Activated CD4-positive, alpha-beta T cell treated with anti-CD3 and anti-CD28 coated beads, Interleukin-2, amount 10 ng/mL, durations not matched to agents 7 days and 5 days (primary cell): ENCODE measurements at places on chromosomes 5 and 9.

DNA sequence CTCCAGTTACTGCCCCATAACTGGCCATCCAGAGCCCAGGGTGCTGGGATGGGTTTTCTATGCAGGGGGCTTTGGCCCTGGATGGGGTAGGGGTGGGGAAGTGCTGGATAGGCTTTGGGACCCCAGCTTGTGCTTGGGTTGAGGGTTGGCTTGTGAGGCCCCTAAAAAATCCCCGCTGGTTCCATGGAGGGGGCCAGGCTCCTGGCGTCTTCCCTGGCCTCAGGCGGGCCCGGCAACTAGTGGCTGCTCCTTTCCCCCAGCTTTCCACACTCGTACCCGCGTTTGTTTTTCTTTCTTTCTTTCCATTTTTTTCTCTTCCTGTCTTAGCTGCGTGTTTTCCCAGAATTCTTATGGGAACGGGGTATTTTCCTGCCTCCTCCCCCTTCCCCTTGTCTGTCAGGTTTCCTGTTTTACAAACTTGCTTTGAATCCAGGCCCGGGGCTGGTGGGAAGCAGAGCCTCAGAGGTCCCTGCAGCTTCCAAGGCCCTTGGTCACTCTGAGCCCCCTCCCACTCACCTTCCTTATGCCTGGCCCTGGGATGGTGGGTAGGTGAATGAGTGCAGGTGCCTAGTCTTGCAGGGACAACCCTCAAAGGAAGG lies 40.2 kb downstream of the RGS3 start:
- no peak for DNase-seq

GRCh38 chr5:1521671-1522600 lies 1.8 kb downstream of the LPCAT1 start:
- DNase-seq: no peak

GRCh38 chr5:76705574-76705973 lies 10.4 kb upstream of the F2R start:
- DNase-seq: no peak

GRCh38 chr9:119801311-119801710 lies 432.1 kb upstream of the BRINP1 start:
- DNase-seq: no peak

DNA sequence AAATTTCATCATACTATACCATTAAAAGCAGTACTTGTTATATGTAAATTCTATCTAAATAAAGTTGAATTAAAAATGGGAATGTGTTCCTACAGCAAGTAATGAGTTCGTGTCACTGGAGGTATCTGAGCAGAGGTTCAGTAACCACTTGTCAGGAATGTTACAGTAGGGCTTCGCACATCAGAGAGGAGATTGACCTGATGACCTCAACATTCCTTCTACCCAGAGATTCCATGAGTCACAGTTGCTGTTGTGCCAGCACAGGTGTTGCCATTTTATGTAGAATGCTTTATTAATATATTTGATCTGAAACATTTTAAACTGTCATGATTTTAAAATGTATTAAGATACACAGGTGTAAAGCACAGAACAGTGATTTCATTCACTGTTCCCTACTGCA lies 60.3 kb downstream of the STX17 start:
- DNase-seq: no peak

- DNase-seq: no peak
Measured at GRCh38 chr5:123125962-123126732, 37.1 kb downstream of the PRDM6 start.

DNA sequence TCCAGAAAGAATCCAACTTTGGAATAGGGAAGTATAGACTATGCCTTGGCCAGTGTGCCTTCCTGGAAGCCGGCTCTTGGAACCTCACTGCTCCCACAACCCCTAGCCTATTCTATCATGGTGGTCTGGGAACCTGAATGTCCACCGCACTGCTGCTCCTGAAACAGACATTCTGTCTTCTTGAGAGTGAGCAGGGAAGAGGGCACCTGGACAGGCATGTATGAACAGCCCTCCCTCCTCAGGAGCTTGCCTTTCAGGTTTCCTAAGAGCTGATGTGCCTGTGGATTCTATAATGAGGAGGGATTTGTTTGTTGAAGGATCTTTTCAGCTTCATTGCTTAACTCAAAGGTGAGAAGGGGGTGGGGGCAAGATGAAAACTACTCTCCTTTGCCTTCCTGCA lies 55.1 kb upstream of the XPA start:
- DNase-seq: no peak

DNA sequence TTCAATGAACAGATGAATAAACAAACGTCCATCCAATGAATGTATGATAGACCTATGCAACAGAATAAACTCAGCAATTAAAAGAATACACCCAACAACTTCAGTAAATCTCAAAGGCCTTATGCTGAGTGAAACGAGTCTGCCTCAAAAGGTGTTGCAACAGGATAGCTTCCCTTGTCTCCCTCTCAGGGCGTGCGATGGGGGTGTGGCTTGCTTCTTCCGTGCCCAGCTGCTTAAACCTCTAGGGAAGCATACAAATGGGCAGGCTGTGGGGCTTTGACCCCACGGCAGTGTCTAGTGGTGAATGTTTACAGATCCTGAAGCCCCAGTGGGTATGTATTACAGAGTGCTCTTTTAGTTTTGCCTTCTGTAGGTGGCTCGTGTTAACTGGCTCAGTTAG lies 87.0 kb upstream of the CCL21 start:
- no peak for DNase-seq

GRCh38 chr5:135977375-135977928 lies 22.7 kb upstream of the LECT2 start:
- DNase-seq: peak; percentile 37

- no peak for DNase-seq
Measured at GRCh38 chr9:81661339-81661738, 28.0 kb downstream of the TLE1 start.

DNA sequence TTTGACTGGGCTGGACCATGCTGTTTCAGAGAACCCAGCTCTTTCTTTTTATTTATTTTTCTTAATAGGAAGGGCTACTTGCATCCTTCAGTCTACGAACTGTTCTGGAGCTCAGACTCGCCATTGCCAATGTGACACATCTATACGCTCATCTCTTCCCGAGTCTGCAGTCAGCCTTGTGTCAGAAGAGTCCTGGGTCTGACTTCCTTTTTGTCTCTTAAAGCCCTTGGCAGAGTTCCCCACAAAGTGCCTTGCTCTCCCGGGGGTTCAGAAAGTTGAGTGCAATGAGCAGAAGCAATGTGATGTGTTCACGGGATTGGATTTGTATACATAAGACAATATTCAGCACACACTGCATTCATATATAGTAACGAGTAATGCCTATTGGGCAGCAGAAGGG lies 140.4 kb downstream of the ATPSCKMT start:
- DNase-seq: no peak

DNA sequence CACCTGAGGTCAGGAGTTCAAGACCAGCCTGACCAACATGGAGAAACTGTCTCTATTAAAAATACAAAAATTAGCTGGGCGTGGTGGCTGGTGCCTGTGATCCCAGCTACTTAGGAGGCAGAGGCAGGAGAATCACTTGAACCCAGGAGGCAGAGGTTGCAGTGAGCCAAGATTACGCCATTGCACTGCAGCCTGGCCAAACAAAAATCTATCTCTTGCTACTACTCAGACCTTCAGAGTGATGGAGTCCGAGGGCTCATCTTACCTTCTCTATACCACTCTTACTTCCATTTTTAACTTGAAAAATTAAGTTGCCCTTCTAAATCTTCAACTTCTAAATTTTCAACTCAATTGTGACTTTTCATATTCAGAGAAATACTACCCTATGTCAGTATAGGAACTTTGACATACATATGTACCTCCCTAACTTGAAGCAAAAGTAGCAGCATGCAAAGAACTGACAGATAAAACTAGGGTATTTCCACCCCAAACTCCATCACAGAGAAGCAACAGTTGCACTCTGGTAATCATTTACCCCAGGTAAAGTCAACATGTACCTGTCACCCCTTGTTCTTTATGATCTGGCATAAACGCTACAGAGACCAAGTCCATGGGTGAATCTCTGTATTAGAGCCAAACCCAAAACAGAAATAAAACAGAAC lies 11.4 kb downstream of the ZFAND5 start:
- no peak for DNase-seq

DNA sequence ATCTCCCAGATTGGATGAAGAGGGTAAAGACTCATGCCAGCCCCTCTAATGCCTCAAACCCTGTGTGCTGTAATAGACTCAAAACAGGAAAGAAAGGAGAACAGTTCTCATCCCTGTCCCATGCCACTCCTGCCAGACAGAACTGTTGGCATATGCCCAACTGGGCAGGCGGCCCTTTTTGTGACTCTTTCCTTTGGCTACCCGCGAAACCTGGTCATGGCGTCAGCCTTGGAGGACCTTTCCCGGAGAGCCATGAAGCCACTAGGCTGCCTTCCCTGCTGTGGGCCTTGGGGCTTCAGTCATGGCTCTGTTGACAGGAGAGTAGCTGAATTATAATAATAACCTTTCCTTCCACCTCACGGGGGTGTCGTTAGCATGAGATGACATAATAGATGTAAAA lies 75.9 kb upstream of the SEMA6A start:
- DNase-seq: no peak

- no peak for DNase-seq
Measured at GRCh38 chr5:112742424-112742823, 4.7 kb downstream of the APC start.

GRCh38 chr9:76637416-76637815 lies 126.8 kb upstream of the PCA3 start:
- DNase-seq: no peak

GRCh38 chr9:89097219-89097618 lies 81.4 kb downstream of the SHC3 start:
- no peak for DNase-seq

DNA sequence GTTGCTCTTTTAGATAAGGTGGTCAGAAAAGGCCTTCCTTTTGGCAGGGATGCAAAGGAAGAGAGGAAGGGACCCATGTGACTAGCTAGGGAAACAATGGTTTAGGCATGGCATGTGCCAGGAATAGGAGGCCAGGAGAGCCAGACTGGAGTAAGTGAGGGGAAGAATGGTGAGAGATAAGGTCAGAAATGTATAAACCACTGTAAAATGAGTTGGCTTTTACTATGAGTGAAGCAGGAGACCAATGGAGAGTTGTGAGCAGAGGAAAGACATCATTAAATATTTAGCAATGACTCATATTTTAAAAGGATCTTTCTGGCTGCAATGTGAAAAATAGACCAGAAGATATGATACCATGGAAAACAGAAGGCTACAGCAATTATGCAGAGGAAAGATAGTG lies 50.9 kb downstream of the AP3B1 start:
- DNase-seq: no peak

DNA sequence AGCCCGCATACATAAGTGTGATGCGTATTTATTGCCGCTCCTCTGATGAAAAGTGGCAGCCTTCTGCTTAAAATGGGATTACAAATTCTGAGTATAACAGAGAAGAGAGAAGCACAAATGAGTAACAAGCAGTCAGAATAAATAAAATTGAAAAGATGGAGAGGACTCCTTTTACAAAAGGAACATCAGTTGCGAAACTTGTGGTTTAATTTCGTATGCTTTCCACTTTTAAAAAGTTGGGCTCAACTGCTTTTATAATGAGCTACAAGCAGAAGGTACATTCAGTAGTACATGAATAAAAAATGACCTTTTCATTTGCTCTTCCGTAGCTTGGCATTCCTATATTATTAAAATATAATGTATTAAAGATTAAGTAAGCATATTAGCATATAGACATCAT lies 320.0 kb downstream of the FBXL17 start:
- DNase-seq: no peak

- DNase-seq: no peak
Measured at GRCh38 chr5:8019719-8020218, 150.8 kb downstream of the MTRR start.

DNA sequence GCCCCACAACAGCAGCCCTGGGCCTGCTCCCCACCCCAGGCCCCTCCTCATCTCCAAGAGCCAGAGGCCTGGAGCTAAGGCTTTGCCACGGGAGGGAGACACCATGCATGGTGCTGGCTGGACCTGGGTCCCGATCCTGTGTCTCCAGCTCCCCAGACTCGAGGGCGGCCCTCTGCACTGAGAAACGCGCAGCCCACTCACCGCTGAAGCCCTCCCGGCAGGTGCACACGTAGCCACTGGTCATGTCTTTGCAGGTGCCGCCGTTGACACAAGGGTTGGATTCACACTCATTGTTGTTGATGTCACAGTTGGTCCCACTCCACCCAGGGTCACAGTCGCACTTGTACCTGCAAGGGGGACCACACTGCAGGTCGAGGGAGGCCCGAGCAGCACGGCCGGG lies 30.4 kb upstream of the SEC16A start:
- no peak for DNase-seq

DNA sequence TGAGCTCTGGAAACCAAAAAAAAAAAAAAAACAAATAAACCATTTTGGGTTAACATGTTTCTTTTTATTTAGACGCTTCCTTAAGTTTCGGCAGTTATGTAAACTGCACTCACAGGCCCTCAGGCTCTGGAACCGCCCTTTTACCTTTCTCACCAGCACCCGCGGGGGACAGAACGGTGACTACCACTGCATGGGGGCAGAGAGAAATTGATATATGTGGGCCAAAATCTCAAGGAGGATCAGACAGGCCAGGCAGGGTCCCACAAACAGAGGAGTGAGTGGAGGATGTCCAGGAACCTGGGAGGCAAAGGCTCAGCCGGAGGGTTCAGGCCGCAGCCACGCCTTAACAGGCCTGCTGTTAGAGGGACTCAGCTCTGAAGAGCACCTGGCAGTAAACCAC lies 54.4 kb downstream of the IRX2 start:
- no peak for DNase-seq

DNA sequence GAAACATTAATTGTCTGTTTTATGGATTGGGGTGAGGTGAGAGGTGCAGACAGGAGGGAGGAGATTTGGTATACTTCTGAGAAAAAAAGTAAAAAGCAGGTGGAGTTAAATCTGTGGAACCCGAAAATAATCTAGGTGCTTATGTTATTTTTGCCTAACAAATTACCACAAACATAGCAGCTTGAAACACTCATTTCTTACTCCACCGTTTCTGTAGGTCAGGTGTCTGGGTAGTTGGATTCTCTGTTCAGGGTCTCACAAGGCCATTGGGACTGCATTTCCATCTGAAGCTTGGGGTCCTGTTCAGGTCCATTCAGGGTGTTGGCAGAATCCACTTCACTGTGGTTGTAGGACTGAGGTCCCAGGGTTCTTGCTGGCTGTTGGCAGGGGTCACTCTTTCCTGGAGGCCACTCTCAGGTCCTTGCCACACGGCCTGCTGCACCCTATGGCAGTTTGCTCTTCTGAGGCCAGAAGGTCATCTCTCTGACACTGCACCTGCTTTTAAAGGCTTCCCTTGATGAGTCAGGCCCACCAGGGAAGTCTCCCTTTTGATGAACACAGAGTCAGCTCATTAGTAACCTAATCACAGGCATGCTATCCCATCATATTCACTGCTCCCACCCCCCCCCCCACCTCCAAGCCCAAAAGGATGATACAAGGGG lies 82.2 kb downstream of the TRIO start:
- DNase-seq: no peak

GRCh38 chr5:153866176-153866575 lies 172.5 kb downstream of the FAM114A2 start:
- no peak for DNase-seq

- DNase-seq: no peak
Measured at GRCh38 chr9:20244271-20244670, 378.0 kb downstream of the MLLT3 start.
